ENCODE measurements at places on chromosomes 5 and 9.

DNA sequence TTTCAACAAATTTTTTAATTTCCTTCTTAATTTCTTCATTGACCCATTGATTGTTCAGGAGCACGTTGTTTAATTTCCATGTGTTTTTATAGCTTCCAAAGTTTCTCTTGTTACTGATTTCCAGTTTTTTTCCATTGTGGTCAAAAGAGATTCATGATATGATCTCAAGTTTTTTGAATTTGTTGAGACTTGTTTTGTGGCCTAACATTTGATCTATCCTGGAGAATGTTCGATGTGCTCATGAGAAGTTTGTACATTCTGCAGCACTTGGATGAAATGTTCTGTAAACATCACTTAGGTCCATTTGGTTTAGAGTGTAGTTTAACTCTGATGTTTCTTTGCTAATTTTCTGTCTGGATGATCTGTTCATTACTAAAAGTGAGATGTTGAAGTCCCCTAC, 14.7 kb upstream of the PPIC start:
- DNase-seq = no peak

DNA sequence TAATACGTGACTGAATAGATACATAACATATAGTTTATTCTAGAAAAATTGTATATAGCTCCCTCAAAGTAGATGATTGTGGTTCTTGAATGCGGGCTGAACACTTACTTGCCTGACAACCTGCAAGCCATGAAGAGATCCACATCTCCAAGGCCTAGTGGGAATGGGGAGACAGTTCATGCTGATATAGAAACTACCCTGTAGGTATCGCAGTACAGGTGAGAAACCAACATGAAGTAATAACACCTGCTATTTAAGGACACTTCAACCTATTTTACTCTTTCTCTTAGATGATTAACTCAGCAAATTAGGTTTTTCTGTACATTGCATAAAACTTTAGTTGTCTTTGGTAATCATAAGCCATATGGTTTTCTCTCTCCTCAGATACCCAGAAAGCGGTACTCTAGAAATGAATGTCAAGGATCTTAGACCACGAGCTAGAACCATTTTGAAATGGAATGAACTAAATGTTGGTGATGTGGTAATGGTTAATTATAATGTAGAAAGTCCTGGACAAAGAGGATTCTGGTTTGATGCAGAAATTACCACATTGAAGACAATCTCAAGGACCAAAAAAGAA, 47.3 kb downstream of the UHRF2 start:
- no peak for DNase-seq

- DNase-seq = no peak
These were observed 21.5 kb upstream of the WWC1 start for GRCh38 chr5:168269937-168270330.

- peak; percentile 47 for DNase-seq
These were observed 21.9 kb downstream of the MOCS2 start for GRCh38 chr5:53087621-53088121.

DNA sequence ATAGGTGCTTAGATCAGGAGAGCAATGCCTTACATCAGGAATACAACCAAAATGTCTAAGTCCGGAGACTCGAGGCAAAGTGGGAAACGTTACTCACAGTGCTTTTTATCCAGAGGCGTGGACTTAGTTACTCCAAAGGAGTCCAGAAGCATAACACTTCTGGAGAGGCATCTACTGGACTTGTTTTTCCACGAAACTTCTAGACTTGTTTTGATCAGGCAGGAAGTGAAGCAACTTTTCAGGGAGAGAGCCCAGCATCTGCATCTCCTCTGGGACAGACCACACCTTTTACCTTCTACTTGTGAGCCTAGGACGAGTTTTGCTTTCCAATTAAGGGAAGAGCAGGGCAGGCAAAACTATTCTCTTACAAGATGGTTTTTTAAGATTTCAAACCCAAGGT, 1.2 kb upstream of the TJP2 start:
- no peak for DNase-seq

GRCh38 chr9:91298311-91298710, 63.4 kb downstream of the AUH start:
- DNase-seq = no peak

- no peak for DNase-seq
These were observed 28.5 kb upstream of the MATR3 start for GRCh38 chr5:139265001-139265400.

All from right forelimb (tissue), 1 donor.